Putamen (tissue), 1 donor: ENCODE measurements at places on chromosomes 3 and 15.

GRCh38 chr3:15330031-15330596 is 2.3 kb downstream of the SH3BP5 start:
- no peak for DNase-seq

- no peak for DNase-seq
These were observed 97.3 kb upstream of the ARHGEF3 start for GRCh38 chr3:56899078-56899477.

GRCh38 chr3:65245133-65246063 is 557.6 kb upstream of the ADAMTS9 start:
- DNase-seq = no peak

DNA sequence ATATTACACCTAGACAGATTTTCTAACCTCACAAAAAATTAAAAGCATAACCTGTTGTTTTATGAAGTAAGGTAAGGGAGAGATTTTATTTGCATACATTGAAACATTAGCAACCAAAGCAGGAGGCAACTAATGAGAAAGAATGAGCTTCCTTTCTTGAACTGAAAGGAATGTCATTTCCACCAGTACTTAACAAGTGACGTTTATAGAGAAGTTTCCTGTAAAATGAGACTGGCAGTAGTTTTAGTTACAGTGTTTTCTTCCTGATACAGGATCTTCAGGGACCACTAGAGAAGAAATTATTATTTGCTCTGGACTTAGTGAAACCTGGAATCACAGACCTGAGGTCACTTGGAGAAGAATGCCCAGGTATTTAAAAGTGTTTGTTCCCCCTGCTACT is 27.4 kb upstream of the FRMD5 start:
- DNase-seq = no peak
